ENCODE measurements at places on chromosomes 5 and 9.

GRCh38 chr5:133735346-133735745 is 123.0 kb upstream of the FSTL4 start:
- DNase-seq = no peak

- DNase-seq = no peak
Measured at GRCh38 chr9:123978981-123979380, 32.6 kb upstream of the LHX2 start.

GRCh38 chr5:37412515-37412914 is 33.4 kb downstream of the WDR70 start:
- DNase-seq = no peak

GRCh38 chr5:151673421-151673820 is 13.3 kb downstream of the SPARC start:
- DNase-seq = no peak

DNA sequence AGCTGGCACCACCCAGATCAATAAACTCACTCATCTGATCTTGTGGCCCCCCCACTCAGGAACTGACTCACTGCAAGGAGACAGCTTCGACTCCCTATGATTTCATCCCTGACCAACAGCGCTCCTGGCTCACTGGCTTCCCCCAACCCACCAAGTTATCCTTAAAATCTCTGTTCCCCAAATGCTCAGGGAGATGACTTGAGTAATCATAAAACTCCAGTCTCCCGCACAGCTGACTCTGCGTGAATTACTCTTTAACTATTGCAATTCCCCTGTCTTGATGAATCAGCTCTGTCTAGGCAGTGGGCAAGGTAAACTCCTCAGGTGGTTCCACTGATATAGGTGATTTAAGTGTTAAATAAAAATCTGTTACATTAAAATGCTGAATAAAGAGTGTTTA is 1.9 kb upstream of the TRIM32 start:
- DNase-seq = no peak

Measured in BE2C (cell line).